ENCODE measurements at places on chromosomes 7 and 10.
A peak's percentile ranks its signal among the peaks of the same experiment; 100 is the strongest.

- no peak for DNase-seq
Measured at GRCh38 chr7:141889321-141889720, 26.9 kb upstream of the OR9A4 start.

DNA sequence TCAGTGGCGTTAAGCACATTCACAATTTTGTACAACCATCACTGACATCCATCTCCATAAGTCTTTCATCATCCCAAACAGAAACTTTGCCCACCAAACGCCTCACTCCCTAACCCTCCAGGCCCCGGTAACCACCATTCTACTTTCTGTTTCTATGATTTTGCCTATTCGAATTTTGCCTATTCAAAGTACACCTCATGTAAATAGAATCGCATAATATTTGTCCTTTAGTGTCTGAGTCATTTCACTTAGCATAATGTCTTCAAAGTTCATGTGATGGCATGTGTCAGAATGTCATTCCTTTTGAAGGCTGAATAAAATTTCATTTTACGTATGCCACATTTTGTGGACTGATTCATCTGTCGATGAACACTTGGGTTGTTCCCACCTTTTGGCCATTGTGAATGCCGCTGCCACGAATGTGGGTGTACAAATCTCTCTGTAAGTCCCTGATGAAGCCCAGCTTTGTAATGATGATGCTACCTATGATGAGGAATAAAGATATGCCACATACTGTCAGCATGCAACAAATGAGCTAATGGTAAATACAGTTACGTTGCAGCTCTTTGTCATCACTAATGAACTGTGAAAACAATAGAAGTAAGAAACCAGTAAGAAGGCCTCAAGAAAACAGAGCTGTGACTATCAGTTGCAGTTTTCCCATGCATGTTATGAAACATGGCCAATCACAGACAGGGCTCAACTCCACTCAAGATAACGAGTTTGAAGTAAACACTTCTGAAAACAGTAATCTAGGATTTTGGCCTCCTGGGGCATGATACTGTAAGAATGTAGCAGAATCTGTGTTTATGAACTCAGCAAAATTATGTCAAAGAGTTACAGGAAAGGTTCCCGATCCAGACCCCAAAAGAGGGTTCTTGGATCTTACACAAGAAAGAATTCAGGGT lies 120.0 kb downstream of the ADAM12 start:
- no peak for DNase-seq

- no peak for DNase-seq
Measured at GRCh38 chr7:91079487-91079886, 184.7 kb upstream of the FZD1 start.

DNA sequence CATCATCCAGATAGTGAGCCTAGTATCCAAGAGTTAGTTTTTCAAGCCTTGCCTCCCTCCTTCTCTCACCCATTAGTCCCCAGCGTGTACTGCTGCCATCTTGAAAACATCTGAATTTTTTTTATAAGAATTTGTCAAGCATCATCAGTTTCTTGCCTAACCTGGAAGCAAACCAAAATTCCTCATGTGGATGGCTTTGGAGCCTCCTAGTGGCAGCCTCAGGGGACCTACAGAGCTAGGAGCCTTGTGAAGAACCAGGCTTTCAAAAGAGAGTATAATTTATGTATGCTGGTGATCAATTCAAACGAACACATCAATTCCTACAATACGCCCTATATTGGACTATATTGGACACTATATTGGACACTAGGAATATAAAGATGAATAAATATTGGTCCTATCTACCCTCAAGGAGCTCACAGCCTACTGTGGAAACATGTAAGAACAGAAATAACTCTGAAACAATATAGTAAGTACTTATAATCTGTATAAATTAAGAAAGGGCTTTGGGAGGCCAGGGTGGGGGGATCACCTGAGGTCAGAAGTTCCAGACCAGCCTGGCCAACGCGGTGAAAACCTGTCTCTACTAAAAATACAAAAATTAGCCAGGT lies 63.4 kb downstream of the HPSE2 start:
- DNase-seq = no peak

- no peak for DNase-seq
Measured at GRCh38 chr7:16189026-16189715, 232.2 kb downstream of the CRPPA start.

DNA sequence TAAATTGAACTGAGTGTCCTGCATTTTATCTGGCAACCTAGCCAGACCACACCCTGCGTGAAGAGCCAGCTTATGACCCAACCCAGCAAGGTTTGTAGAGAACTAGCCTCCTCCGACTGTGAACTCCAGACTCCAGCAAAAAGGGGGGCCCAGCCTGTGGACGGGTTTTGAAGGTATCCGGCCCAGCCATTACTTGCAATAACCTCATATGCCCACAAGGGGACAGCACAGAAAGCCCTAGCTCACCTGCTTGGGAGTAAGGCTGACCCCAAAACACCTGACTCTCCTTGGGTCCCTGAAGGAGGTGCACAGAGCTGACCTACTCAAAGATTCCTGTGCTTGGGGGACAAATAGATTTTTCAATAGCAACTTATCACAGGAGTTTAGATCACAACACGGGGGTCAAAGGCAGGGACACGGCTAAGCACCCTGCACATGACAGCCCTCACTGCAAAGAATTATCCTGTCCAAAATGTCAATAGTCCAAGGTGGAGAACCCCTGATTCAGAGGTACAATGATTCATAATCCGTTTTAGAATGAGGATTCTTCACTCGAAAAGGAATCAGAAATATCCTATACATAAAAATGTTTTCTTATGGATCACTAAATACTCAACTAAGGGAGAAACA lies 4.6 kb downstream of the TRPV6 start:
- DNase-seq = no peak

DNA sequence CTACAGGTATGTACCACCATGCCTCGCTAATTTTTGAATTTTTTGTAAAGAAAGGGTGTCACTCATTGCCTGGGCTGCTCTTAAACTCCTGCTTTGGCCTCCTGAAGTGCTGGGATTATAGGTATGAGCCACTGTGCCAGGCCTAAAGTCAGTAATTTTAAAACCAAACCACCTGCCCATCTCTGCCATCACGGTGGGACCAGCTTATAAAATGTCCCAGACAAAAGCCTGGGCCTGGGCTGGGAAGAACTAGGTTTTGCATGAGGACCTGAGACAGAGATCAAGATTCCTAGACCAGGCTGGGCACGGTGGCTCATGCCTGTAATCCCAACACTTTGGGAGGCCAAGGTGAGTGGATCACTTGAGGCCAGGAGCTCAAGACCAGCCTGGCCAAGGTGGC lies 395.6 kb downstream of the CALN1 start:
- no peak for DNase-seq

GRCh38 chr10:18104223-18104872 lies 35.9 kb upstream of the CACNB2 start:
- DNase-seq = peak; percentile 54

GRCh38 chr10:127426746-127427145 lies 122.4 kb upstream of the NPS start:
- no peak for DNase-seq

DNA sequence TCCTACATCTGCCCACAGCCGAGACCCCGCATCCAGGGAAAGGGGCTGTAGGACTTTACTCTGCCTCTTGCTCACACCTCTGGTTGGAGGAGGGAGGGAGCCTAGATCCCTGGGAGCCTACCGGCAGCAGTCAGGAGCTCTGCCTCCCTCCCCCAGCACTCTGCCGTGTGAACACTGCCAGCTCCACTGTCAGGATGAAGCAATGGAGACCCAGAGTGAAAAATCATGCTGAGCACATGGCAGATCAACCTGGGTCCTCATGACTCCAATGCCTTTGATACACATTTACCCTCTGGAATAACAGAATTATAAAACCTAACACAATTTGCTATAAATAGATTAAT lies 477.7 kb downstream of the TNS3 start:
- DNase-seq = no peak

DNA sequence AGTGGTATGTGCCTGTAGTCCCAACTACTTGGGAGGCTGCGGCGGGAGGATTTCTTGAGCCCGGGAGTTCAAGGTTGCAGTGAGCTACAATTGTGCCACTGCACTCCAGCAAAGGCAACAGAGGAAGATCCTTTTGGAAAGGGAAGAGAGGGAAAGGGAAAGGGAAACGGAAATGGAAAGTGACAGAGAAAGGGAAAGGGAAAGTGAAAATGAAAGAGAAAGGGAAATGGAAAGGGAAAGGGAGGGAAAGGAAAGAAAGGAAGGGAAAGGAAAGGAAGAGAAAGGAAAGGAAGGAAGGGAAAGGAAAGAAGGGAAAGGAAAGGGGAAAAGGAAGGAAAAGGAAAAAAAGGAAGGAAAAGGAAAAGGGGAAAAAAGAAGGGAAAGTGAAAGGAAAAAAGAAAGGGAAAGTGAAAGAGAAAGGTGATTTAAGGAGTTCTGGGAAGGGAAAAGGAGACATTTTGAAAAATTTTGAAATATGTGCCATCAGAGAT lies 2.3 kb upstream of the ZC3HAV1 start:
- DNase-seq = no peak

- DNase-seq = peak; percentile 71
Measured at GRCh38 chr7:152464312-152465118, 28.7 kb upstream of the KMT2C start.

DNA sequence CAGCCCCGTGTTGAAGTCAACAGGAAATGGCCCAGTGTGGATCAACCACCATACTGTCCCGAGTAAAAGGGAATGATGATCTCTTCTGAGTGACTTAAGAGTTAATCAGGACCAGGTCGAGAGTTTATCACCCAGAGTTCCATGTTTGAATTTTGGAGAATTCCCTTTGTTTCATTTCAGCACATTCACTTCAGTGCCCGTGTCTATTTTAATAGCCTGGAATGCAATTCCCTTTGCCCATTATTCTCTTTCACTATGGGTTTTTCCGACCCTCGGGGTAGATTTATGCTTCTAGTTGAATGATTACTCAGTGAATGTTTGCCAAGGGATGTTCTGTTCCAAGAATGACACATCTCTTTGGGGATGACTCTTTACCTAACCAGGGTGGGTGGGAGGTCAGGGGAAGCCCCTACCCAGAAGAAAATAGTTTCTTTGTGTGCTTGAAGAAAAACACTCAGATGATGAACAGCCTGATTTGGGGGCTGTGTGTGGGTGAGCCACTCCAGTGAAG lies 594.9 kb downstream of the INHBA start:
- DNase-seq = no peak

DNA sequence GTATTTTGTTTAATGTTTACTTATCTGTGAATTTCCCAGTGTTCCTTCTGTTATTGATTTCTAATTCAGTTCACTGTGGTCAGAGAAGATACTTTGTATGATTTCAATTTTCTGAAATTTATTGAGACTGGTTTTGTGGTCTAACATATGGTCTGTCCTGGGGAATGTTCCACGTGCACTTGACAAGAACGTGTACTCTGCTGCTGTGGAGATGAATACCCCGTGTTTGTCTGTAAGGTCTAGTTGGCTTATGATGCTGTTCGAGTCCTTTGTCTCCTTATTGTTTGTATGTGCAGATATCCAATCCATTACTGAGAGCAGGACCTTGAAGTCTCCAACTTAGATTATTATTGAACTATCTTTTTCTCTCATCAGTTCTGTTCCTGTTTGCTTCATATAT lies 371.5 kb upstream of the MYO3A start:
- DNase-seq = no peak

- DNase-seq = no peak
Measured at GRCh38 chr7:154987571-154987970, 15.4 kb downstream of the PAXIP1 start.

GRCh38 chr10:22599048-22599561 lies 115.3 kb downstream of the PIP4K2A start:
- no peak for DNase-seq

DNA sequence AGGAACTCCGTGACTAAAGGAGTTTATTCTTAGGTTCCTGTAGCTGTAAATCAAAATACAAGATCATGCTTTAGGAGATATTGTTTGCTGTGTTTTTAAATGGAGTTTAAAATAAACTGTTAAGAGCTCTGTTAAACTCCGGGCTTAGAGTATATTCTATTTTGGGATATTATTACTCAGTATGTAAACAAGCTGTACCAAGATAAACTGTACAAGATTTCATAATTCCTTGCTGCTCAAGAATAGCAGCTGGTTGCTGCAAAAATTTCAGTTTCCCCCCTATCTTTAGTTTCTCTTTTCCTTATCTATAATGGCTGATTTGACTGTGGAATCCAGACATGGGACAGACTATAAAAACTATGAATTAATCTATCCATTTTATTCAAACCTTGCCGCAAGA lies 215.7 kb downstream of the HTR7 start:
- DNase-seq = no peak

- no peak for DNase-seq
Measured at GRCh38 chr10:8840356-8840755, 785.9 kb downstream of the GATA3 start.

DNA sequence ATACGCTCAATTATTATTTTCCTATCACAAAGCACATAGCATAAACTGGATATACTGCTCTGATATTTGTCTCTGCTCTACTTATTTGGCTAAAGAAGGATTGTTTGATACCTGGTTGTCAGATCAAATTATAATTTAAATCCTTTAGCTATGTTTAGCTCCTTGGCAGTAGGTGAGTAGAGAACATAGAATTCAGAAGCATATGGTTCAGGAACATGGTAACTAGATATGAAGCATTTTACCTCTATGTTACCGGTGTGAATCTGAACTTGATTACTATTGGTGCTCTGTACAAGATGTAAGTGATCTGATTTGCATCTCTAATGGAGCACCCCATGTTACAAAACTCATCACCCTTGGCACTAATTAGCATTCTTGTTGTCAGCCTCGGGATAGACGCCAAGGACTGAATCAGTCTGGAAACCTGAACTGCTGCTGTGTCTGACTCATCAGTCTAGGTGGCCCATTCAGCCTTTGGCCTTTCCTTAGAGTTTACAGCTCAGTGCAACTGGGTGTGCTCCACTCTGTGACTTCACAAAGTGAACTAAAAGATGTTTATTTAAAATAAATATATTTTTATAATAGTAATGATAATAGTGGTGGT lies 12.3 kb upstream of the MYPN start:
- DNase-seq = no peak

DNA sequence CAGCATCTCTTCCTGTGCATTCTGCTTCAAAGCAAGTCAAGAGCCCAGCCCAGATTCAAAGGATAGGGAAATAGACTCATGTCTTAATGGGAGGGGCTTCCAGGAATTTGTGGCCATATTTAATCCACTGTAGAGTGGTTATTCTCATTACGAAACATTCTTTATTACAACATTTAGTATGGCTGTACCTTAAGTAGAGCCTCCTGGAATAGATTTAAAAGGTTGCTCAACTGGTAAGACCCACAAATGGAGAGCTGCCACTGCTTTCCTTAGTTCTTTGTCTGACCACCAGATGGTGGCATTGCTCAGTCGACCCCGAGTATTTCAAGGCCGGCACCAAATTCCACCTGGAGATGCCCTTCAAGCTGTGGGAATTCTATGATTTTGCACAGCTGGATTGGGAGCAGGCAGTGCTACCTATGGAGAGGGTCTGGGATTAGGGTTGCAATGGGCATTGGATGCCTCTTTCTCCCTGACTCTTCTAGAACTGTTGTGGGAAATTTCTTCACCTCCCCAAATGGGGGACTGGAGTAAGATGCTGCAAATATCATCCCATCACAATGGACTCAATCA lies 102.2 kb downstream of the RBM20 start:
- peak; percentile 91 for DNase-seq

- no peak for DNase-seq
Measured at GRCh38 chr10:29119374-29119773, 169.5 kb upstream of the LYZL1 start.

- no peak for DNase-seq
Measured at GRCh38 chr7:121401896-121402295, 5.8 kb upstream of the FAM3C start.

GRCh38 chr10:115871855-115872254 lies 401.2 kb downstream of the GFRA1 start:
- DNase-seq = no peak
